ENCODE measurements at places on chromosomes 1 and 21.

- DNase-seq, result no peak
Measured at GRCh38 chr1:161307230-161307768, 2.5 kb downstream of the MPZ start.

DNA sequence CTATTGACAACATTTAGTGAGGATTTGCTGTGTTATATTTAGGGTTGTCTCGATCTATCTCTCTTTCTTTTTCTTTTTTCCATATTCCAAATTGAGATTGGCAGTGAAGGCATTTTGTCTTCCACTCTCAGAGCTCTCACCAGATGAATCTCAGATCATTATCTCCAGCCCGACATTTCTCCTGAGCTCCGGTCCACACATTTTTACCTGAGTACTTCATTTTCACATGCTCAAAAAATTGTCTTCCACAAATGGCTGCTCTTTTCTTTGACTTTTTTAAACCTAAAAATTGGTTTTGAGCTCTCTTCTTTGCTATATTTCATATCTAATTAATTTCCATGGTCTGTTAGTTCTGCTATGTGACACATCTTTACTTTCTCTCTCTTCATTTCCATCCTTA lies 56.9 kb upstream of the ASB17 start:
- no peak for DNase-seq

GRCh38 chr1:183516725-183517124 lies 44.4 kb downstream of the SMG7 start:
- no peak for DNase-seq

DNA sequence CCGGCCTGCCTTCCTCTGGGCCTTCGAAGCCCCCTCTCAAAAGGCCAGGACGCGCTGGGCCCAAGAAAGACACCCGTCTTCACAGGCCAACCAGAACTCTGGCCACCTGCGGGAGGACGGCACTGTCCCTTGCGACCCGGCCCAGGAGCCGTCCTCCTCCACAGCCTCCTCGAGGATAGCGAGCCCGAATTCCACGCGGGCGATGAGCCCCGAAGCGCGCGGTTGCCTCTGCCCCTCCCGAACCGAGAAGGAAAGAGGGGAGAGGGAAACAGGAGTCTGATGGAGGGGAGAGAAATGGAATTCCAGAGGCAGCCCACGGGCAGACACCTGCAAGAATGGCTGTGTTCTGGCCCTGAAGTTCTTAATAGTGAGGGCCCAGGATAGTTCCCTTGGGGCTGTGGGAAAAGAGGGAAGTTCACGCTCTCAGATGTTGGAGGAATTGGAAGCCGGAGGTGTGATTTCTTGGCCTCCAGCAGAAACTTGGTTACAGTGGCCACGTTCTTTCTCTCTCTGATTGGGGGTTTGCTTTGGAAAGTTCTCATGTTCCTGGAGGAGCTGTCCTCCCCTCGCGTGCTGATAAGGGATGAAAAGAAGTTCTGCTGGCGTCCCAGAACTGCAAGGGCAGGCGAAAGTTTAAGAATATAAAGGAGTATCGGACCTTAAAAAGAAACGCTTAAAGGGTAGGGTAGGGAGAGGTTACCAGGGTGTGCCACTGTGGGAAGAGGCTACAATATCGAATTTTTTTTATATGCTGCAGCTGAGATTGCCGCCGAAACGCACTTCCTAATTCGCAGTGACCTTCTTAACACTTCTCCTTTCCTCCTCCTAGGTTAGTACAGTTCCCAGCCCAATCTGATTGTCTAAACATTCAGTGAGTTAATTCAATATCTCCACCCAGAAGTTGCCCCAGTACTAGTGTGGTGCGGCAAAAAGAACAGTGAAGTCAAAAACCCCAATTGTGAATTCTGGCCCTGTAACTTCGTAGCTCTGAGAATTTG lies 5.8 kb upstream of the SLC44A5 start:
- no peak for DNase-seq

DNA sequence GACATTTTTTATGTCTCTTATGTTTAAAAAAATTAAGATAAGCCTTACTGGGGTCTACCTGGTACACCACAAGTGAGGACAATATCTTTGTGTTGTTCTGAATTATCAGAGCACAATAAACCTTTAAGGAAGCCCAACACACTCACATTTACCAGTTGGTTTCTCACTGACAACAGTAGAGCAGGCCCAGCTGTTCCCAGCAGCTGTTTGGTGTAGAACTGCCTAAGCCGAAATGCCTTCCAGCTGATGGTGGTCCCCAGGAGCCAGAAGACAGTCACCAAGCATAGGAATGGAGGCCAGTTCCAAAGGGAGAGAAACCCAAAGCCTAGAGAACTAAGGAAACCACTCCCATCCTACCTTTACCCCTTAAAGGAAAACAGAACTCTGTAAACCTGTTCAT lies 428.6 kb upstream of the CAMK1G start:
- DNase-seq, result no peak

GRCh38 chr1:245871915-245872314 lies 635.2 kb downstream of the SMYD3 start:
- DNase-seq, result no peak

GRCh38 chr21:41481191-41481590 lies 26.8 kb downstream of the TMPRSS2 start:
- no peak for DNase-seq

DNA sequence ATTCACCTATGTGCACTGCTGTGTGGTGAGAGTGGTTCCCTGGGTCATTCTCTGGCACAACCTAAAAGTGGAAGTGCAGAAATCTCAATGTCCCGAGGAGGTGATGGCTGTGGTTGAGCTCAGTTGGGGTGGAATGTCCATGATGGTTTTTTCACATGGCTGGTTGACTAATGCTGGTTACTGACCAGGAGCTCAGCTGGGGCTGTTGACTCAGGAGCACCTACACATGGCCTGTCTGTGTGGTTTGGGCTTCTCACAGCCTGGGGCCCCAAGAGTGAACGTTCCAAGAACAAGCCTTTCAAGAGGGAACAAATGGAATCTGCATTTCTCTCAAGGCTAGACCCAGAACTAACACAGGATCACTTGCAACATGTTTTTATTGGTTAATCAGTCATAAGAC lies 6.4 kb upstream of the KANK4 start:
- DNase-seq, result no peak

DNA sequence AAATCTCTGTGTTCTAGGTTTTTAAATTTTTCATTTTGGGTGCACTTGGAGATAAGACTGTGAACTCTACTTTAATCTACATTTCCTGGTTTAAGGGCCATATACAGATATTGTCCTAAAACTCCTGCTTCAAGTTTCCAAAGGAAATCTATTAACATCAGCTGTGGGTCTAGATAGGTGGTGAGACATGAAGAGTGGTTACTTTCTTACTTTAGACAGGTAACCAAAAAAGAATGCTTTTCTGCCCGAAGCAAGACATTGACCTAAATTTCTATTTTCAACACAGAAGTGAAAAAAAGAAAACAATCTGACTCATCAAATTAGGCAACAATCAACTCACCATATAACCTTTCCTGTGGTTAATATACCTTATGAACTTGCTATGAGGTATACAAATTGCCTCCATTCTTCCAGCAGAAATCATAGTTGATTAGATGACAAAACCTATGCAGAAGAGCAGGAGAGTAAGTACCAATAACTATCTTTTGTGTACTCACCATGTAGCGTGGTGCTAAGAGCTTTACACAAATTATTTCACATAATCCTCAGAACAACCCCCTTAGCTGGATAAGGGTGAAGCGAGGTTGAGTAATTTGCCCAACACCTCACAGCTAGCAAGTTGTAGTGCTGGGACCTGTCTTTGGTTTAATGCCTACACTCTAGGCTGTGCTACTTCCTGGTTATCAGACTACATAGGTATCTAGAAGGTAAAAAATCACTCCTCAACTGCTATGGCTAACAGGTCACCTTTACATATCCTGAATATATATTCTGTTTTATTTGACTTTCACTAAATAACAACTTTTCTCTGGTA lies 23.4 kb upstream of the PTPN14 start:
- no peak for DNase-seq

- no peak for DNase-seq
Measured at GRCh38 chr21:15520811-15521643, 208.8 kb upstream of the USP25 start.

- no peak for DNase-seq
Measured at GRCh38 chr1:3197781-3198316, 128.8 kb downstream of the PRDM16 start.

GRCh38 chr1:59767119-59767518 lies 47.6 kb upstream of the HOOK1 start:
- no peak for DNase-seq

DNA sequence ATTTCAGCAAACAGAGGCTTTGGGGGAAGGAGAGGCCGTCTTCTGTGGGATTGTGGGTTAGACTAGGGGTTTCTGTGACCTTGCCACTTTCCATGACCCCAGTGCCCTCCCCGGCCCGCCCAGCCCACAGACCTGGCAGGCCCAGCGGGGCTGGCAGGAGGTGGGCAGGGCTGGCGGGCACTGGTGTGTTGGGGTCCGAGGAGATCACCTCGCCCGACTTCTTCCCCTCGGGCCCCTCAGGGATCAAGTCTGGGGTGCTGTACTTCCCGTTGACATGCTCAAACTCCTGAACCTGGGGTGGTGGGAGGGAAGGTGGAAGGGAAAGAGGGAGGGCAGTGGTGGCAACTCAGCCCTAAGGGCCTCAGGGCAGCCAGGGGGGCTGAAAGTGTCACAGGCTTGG lies 56.3 kb downstream of the CHD5 start:
- no peak for DNase-seq

DNA sequence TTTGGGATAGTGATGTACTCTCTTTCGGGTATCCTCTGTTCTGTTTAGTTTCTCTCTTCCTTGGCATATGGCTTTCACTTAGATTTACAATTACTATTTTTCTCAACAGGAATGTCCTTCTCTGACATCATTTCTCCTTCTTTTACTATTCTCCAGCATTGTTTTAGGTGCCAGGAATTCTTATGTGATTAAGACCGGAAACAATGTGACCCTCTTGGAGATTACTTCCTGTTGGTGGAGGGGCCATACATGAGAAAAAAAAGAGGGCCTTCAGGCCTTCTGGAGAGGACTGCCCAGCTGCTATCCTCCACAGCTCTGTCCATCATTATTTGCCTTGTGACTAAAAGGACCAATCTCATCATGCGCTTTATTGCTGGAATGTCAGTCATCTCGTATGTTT lies 50.4 kb upstream of the ADAMTS5 start:
- DNase-seq, result no peak

GRCh38 chr1:47650611-47651010 lies 212.8 kb downstream of the FOXD2 start:
- DNase-seq, result no peak

GRCh38 chr1:228334226-228334935 lies 72.3 kb downstream of the TRIM11 start:
- no peak for DNase-seq

GRCh38 chr1:76933847-76934815 lies 66.9 kb downstream of the ST6GALNAC5 start:
- peak; percentile 54 for DNase-seq

DNA sequence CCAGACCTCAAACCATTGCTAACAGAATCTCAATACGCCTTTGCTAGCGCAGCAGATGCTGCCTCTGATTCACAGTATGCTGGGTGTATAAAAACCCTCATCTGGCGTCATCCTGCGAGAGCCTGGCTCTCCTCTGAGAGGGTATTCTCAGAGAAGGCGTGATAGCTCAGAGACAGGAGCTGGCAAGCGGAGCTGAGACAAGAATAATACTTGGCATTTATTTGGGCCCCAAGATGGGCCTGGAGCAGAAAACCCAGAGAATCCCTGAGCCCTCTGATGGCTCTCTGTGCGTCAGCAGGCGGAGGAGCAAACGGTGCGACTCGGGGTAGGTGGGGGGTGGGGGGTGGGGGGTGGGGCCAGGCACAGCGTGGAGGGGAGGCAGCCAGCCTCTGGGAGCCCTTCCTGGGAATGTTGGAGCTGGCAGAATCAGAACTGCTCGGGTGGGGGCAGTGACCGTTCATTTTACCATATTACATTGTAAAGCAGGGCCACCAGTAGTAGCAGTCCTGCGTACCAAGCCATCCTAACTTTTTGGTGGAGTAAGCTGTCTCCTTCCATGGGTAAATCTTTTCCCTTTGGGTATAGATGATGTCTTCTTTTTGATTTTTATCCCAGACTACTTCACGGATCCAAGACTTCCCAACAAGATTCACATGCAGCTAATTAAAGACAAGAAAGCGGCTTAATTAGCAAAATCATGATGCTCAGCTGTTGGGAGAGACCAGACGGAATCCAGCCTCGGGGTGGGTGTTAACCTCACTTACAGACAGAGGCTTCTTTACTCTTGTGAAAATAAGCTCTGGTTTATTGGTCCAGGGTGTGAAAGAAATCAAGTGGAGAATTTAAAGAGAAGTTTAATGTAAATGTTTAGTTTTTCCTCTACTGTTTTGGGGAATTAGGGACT lies 7.1 kb downstream of the RIIAD1 start:
- DNase-seq, result no peak

- no peak for DNase-seq
Measured at GRCh38 chr1:31976401-31976800, 37.3 kb upstream of the KHDRBS1 start.

GRCh38 chr1:228282329-228283042 lies 74.6 kb downstream of the OBSCN start:
- DNase-seq, result no peak

DNA sequence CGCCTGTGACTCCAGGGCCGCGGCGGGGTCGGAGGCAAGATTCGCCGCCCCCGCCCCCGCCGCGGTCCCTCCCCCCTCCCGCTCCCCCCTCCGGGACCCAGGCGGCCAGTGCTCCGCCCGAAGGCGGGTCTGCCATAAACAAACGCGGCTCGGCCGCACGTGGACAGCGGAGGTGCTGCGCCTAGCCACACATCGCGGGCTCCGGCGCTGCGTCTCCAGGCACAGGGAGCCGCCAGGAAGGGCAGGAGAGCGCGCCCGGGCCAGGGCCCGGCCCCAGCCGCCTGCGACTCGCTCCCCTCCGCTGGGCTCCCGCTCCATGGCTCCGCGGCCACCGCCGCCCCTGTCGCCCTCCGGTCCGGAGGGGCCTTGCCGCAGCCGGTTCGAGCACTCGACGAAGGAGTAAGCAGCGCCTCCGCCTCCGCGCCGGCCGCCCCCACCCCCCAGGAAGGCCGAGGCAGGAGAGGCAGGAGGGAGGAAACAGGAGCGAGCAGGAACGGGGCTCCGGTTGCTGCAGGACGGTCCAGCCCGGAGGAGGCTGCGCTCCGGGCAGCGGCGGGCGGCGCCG lies at the start of gene SIM2:
SIM2 (plus strand) TSS at position 135 of the 565 bp plus-strand sequence. CDS start 632 bp downstream, outside the sequence.
- DNase-seq, result peak; percentile 38

DNA sequence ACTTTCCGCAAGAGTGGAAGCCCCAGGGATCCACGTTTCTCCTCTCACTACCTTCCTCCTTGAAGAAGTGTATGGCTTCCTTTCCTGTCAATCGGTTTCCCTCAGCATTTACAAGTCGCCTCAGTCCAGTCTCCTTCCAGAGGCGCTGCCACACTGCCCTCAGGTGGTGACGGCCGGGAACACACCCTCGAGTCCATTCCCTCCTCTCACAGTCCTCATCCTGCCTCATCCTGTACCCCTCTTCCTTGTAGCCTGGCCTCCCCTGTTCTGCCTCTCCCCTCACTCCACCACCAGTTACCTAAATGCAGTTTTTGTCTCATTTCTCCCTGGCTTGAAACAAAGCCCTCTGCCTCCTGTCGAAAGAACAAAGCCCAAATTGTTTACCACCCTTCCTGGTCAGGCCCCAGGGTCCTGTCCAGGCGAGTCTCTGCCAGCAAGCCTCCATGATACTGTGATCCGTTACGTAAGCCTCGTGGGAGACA lies 23.2 kb upstream of the LSM10 start:
- peak; percentile 39 for DNase-seq
